Cerebellar nuclear complex (tissue), 1 donor: ENCODE measurements at places on chromosomes 1 and 21.

GRCh38 chr1:209539576-209539975 is 43.9 kb upstream of the CAMK1G start:
- DNase-seq: no peak

- DNase-seq: no peak
Measured at GRCh38 chr1:3194760-3195479, 125.9 kb downstream of the PRDM16 start.

- DNase-seq: no peak
Measured at GRCh38 chr1:2640626-2641025, 7.8 kb upstream of the MMEL1 start.

DNA sequence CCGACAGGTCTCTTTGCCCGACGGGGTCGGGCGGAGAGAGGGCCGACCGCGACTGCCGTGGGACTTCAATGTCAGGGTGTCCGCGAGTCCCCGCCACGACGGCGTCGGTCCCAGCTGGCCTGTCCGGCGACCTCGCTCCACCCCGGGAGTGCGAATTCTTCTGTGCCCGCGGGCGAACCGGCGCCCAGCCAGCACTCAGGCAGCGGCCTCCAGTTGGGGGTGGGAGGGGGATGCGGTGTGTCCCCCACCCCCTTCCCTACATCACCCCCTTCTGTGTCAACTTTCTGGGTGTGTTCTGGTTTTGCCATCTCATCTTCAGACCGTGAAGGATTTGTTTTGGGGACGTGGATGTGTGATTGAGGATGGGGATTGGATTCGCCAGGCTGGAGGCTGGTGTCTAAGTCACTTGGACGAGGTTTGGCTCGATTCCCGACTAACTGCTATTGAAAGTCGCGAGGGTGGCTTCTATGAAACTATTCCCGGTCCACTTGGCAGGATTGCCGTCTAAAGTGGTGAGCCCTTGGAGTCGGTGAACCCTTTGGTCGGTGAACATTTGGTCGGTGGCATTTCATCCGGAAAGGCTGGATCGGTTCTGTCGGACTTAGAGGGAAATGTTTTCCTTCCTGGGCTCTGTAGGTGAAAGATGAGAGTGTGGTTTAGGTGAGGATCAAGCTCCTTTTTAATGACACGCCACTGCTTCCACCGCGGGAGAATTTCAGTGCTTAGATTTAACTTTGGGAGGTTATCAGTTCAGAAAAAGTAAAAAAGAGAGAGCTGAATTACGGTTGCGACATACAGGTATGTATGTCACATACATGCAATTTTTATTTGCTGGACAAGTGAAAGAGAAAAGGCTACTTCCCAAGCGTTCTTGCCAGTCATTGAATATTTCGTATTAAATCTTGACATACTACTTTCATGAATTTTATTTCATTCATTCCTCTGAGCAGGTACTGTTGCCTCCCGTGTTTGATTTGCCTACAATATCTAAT is 771 bp downstream of the ABCD3 start:
- no peak for DNase-seq

- no peak for DNase-seq
Measured at GRCh38 chr21:42308914-42309752, 6.1 kb downstream of the TFF3 start.

GRCh38 chr21:41985662-41986416 is 24.3 kb downstream of the ZBTB21 start:
- DNase-seq: no peak

- no peak for DNase-seq
Measured at GRCh38 chr1:183582021-183582713, 8.1 kb downstream of the NCF2 start.

GRCh38 chr1:38891753-38892152 is 10.4 kb upstream of the GJA9 start:
- DNase-seq: no peak

GRCh38 chr21:17003763-17004373 is 509.0 kb upstream of the CXADR start:
- DNase-seq: no peak

DNA sequence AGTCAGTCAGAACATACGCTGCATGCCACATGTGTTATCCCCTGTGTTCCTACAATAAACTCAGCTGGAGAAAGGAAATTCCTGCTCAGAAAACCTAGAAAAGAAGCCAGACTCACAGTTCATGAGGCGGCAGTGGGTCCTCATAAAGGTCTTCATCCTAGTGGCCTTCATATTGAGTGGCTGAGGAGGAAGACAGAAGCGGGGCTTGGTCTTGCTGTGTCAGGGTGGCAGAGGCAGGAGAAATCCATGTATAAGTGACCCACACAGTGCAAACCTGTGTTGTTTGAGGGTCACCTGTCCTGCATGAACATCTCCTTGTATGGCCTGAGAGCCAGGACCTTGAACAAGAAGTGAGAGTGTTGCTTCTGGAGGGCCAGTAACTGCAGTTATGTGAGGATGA is 4.0 kb upstream of the WNT3A start:
- no peak for DNase-seq

GRCh38 chr1:27652111-27652864 is 17.3 kb upstream of the FGR start:
- no peak for DNase-seq

DNA sequence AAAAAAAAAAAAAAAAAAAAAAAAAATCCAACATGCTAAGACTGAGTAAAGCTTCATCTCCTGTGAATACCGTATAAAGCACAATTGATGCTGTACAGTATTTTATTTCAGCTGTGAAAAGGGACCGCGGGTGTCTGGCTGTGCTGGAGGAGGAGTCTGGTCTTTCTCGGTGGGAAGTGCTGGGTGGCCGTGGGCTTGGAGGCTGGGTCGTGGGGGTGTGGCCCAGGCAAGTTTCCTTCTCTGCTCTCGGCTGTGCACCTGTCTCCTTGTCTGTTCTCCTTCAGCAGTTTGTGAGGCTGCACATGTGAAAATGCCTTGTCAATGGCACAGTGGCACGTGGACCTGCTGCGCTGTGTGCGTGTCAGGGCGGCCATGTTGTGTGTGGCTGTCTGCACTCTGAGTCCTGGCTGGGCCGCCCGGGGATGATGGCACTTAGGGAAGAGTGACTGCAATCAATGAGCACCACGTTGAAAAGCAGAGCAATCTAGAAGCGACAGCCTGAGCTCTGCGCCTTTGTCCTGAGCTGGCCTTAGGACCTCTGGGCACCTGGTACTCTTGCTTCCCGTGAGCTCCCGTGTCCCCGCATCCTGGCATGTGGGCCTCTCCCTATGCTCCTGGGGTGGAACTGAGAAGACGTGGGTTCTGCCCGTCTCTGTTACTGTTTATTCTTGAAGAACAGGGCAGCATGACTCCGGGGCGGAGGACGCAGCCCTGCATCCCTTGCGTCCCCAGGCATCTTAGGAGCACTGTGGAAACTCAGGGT is 14.5 kb downstream of the AGPAT3 start:
- no peak for DNase-seq

DNA sequence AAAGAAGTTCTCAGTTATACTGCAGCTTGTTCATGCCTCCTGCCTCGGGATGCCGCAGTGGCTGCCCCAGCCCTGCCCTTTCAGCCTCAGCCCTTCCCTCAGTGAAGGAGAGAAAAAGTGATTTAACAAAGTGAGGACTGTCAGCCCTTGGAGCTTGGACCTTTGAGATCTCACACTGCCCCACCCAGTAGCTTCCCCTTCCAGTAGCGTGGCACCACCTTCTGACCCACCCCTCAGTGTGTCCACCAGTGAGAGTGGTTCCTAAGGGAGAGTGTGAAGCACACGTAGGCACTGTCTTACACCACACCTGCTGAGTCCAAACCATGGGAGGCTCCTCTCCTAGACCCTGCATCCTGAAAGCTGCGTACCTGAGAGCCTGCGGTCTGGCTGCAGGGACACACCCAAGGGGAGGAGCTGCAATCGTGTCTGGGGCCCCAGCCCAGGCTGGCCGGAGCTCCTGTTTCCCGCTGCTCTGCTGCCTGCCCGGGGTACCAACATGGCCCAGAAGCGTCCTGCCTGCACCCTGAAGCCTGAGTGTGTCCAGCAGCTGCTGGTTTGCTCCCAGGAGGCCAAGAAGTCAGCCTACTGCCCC is at the start of gene CDA:
CDA (plus strand) TSS at position 464 of the 592 bp plus-strand sequence; CDS start at position 497, 33 bp downstream.
- DNase-seq: no peak
